ENCODE measurements at places on chromosomes 16 and 17.

DNA sequence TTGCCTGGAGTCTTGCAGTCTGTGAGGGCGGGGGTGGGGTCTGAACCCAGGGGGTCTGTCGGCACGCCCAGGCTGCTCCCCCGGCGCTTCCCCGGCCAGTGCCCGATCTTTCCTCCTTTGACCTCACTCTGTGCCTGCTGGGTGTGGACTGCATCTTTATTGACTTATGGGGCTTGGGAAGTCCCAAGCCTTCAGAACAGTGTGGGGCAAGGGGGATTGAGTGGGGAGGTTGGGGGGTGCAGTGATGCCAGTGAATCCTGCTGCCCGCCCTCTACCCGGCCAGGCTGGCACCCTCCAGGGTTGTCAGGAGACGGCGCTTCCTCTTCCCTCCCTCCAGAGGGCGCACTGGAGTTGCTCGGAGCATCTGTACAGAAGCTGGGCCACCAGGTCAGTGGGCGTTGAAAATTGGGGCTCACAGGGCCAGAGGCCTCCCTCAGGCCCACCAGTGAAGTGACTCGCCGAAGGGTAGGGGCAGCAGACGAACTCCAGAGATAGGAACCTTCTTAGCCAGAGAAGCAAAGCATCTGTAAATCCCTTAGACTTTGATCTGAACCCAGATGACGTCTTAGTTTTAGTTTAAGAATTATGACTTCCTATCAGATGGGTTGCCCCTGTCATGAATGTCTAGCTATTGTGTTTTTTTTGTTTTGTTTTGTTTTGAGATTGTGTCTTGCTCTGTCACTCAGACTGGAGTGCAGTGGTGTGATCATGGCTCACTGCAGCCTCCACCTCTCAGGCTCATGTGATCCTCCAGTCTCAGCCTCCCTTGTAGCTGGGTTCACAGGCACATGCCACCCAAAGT is 184.8 kb upstream of the CIBAR2 start:
- no peak for DNase-seq

- DNase-seq = no peak
These were observed 446.9 kb downstream of the UTP18 start for GRCh38 chr17:51707216-51707615.

DNA sequence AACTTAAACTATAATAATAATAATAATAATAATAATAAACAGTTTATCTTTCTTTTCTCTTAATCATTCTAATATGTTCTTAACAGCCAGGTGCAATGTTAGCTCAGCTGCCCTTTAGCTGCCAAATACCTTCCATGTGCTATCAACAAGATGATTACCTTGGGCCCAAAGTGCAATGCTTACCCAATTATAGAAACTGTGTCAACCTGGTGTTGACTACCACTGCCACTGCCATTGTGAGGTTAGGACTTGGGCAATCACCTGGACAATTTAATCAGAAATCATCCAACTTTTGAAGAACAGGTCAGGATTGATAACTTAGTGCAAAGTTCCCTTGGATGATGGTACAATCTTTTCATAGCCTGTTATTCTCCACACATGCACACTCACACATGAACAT is 371.8 kb upstream of the SALL1 start:
- no peak for DNase-seq

- DNase-seq = no peak
These were observed 39.2 kb downstream of the CEP112 start for GRCh38 chr17:66152756-66153155.

All from AG04450 (cell line).